ENCODE measurements at places on chromosomes 3 and 15.

GRCh38 chr3:50372349-50372748, 13.0 kb upstream of the TMEM115 start:
- DNase-seq: no peak

DNA sequence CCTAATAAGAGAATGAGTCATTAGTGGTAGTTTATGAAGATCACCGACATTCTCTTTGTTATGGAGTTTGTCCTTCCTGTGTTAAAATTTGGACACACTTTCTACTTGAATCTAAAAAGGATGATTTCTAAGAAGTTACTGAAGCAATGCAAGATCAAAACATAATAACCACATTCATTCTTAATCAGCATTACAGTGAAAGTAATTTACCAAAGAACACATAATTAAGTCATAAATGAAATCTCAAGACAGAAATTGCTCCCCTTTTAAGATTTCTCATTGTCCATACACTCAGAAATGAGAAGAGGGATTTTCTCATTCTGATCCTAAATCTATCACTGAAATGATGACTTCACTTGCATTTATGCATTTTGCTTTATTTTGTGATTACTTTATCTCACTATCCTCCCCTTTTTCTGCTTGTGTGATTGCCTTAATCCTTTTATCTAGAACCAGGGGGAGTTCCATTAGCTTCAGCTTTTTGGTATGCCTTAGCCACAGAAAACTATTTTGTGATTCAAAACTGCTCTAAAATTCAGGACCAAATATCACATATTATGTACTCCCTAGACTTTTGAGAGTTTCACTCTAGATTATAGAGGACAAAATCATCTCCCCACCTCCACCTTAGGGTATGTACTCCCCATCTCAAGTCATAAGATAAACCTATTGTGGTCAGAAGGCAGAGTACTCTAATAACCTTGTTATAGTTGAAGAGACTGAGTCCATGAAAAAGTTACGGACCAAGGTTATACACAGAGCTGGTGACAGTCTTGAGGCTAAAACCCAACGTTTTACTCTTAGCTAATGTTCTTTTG, 817.6 kb upstream of the CFAP20DC start:
- DNase-seq: no peak

GRCh38 chr15:22872936-22873701, 34.7 kb downstream of the NIPA2 start:
- DNase-seq: no peak

GRCh38 chr15:89569090-89569745, 6.1 kb upstream of the TICRR start:
- DNase-seq: no peak

- no peak for DNase-seq
Measured at GRCh38 chr3:138220242-138220641, 33.1 kb downstream of the ARMC8 start.

- no peak for DNase-seq
Measured at GRCh38 chr3:23239211-23240068, 36.3 kb downstream of the UBE2E2 start.

- no peak for DNase-seq
Measured at GRCh38 chr3:138114431-138114918, 933 bp downstream of the DZIP1L start.

GRCh38 chr3:14539742-14540491, at the start of gene GRIP2:
TSS of gene GRIP2 (minus strand) at chr3:14540342. CDS start at chr3:14540308, 34 bp downstream.
- DNase-seq: no peak

DNA sequence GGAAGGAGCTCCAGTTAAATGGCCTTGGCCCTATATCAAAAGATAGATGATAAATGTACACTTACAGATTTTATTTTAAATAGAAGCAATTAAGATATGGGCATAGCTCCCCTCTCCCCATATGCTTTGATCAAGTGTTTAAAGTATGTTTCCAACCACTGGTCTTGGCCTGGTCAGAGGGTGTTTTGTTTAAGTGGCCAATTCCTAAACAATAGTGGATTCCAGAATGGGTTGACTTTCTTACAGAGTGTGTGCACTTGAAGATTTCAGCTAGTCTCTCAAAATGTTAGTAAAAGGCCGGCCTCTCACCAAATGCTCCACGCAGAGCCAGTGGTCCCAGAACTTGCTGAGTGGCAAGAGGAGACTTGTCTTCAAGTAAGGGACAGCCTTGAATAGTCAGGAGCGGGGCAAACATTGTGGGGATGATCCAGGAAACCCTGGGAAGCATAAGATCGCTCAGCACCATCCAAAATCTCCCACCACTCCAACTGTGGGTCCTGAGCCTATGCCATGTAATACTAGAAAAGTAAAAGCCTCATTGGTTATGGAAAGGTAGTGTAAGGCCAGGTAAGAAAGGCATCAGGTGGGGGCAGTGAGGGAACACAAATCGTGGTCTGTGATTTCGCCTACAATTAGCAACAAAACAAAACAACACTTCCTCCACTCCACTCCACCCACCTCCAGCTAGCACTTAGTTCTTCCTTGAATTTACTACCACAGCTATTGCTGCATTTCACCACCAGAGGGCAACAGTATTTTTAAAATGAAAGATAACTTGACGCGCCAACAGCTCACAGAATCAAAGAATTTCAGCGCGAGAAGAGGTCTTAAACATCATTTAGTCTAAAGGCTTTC, 4.8 kb downstream of the RARRES1 start:
- DNase-seq: peak; percentile 68

DNA sequence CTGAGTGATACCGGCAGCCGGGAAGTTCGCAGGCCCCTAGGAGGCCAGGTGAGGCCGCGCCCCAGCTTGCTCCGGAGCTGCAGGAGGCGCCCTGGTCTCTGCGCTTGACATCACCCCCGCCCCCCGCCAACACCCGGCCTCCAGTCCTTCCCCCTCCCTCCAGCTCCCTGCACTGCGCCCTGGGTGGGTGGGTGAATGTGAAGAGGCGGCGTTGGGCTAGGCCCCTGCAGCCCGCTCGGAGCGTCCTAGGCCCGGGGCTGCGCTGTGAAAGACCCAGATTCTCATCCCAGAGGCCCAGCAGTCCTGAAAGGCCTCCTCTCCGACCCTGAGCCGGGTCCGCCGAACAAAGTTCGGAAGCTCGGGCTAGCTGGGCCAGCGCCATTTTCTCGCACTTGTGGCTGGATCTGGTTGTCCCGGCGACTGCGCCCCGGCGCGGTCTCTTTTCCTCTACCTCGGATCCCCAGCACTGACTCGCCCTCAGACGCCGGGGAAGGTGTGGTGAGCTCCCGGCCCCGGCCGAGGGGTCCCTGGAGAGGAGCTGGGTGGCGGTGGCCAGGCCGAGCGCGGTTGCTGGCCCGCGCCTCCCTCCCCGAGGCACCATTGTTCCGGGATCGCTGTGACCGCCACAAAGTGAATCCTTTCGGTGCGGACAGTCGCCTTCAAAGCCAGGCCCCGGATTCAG, 12.9 kb downstream of the ZIC4 start:
- DNase-seq: no peak

DNA sequence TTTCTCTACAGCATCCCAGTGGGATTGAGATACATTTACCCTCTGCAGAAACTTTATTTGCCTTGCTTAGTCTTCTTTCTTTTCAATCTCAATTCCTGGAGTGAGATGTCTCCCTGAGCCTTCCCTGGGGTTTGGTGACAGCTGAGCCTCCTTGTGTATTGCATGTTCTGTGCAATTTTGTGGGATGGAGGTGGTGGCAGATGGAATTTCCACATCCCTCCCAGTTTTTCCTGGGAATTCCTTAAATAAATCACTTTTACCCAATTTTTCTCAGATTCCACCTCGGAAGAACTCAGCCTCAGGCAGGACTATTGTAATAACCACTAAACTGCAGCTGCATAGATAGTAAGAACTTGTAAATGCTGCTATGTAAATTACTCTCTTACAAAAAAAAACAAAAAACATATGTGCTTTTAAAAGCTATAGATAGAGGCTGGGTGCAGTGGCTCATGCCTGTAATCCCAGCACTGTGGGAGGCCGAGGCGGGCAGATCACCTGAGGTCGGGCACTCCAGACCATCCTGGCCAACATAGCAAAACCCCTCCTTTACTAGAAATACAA, 88.5 kb upstream of the ABHD17C start:
- no peak for DNase-seq

DNA sequence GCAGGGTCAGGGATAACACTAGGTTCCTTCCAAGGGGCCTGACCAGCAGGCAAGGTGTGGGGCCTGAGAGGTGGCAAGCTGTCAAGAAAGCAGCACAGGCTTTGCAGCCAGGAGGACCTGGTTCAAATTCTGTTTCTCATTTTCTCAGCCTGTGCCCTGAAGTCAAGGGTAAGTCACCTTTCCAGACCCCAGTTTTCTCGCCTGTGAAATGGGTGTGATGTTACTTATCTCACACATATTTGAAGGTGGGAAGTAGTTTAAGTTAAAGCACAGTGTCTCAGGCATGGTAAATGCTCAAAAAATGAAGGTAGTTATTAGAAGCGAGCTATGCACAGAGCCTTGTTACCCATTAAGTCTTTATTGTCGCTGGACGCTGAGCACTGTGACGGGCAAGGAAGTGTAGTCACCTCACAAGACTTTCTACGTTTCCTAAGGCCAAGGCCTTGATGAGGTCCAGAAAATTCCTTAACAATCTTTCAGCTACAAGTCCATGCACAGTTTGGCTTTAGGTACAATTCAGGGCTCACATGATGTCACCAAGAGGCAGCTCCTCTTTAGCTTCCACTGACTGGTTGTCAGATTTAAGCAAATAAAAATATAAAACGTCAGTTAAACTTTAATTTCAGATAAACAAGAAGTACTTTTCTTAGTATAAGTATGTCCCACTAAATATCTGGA, 522.6 kb upstream of the PROK2 start:
- DNase-seq: no peak

- no peak for DNase-seq
Measured at GRCh38 chr15:45573961-45574629, 13.1 kb upstream of the BLOC1S6 start.
